Thymus (tissue), 14 donors: ENCODE measurements at places on chromosomes 3 and 15. TPM values are rescaled to one million over a fixed set of nuclear protein-coding genes. Genes with fewer than 3 reads are reported as not detected.

ATP13A5 gene
- total RNA-seq, result 0.05 TPM

SI gene
- total RNA-seq, result 0.05 TPM

GREM1 gene
- total RNA-seq, result 0.14 TPM

CHD2 gene
- total RNA-seq, result 78.7 TPM

GABRG3 gene
- 2.0 TPM for total RNA-seq
